ENCODE measurements at places on chromosomes 4 and X. TPM values are rescaled to one million over a fixed set of nuclear protein-coding genes. Genes with fewer than 3 reads are reported as not detected.

The IQCM gene
- not detected for total RNA-seq

The USP17L28 gene
- not detected for total RNA-seq

The PNMA5 gene
- 0.10 TPM for total RNA-seq

The TLR8 gene
- not detected for total RNA-seq

The SRPX2 gene
- 0.28 TPM for total RNA-seq

The TRPC5OS gene
- total RNA-seq, result not detected

The ANTXR2 gene
- 16.7 TPM for total RNA-seq

The TMEM156 gene
- total RNA-seq, result not detected

The CTBP1 gene
- 665 TPM for total RNA-seq

The CNOT6L gene
- 3.6 TPM for total RNA-seq

The NAT8L gene
- total RNA-seq, result not detected

The CXCL11 gene
- 0.10 TPM for total RNA-seq

The FOXR2 gene
- total RNA-seq, result not detected

The FGF5 gene
- not detected for total RNA-seq

The KLB gene
- total RNA-seq, result 0.23 TPM

The MTMR8 gene
- 3.4 TPM for total RNA-seq

The KDR gene
- total RNA-seq, result not detected

The XAGE1B gene
- not detected for total RNA-seq

The PORCN gene
- 8.7 TPM for total RNA-seq

The SYP gene
- total RNA-seq, result 1.1 TPM

The PWWP3B gene
- total RNA-seq, result not detected

The DUX4 gene
- total RNA-seq, result not detected

The PF4V1 gene
- total RNA-seq, result not detected

The BEX5 gene
- not detected for total RNA-seq

The DCAF4L1 gene
- 0.13 TPM for total RNA-seq

The MGARP gene
- total RNA-seq, result not detected

The VEGFD gene
- 0.08 TPM for total RNA-seq

The GALNT7 gene
- 14.4 TPM for total RNA-seq

The BEND2 gene
- total RNA-seq, result not detected

The HTRA3 gene
- total RNA-seq, result not detected

The ANKRD50 gene
- 8.6 TPM for total RNA-seq

The FRMD7 gene
- total RNA-seq, result not detected

The SLC4A4 gene
- 1.4 TPM for total RNA-seq

The HCCS gene
- 14.0 TPM for total RNA-seq

The SCRG1 gene
- total RNA-seq, result not detected

The UCP1 gene
- total RNA-seq, result not detected

The MAGEH1 gene
- total RNA-seq, result not detected

The CFAP47 gene
- not detected for total RNA-seq

The CSAG1 gene
- total RNA-seq, result 5.7 TPM

The EDA2R gene
- total RNA-seq, result 0.53 TPM

The PRAF2 gene
- total RNA-seq, result 0.57 TPM

The PRIMPOL gene
- total RNA-seq, result 5.0 TPM

The DMD gene
- total RNA-seq, result not detected

The STBD1 gene
- total RNA-seq, result 3.3 TPM

The ERAS gene
- not detected for total RNA-seq

The NIPAL1 gene
- 16.5 TPM for total RNA-seq

The TGIF2LX gene
- not detected for total RNA-seq

The TENM3 gene
- total RNA-seq, result 5.3 TPM

The MFAP3L gene
- 0.03 TPM for total RNA-seq

The WDR17 gene
- total RNA-seq, result not detected

Measured in HT-29 (cell line).